Activated T-cell treated with anti-CD3 and anti-CD28 coated beads, Interleukin-2, amount 50 U/mL, for 72 hours (primary cell): ENCODE measurements at places on chromosomes 16 and 17. TPM values are rescaled to one million over a fixed set of nuclear protein-coding genes. Genes with fewer than 3 reads are reported as not detected.

DNA sequence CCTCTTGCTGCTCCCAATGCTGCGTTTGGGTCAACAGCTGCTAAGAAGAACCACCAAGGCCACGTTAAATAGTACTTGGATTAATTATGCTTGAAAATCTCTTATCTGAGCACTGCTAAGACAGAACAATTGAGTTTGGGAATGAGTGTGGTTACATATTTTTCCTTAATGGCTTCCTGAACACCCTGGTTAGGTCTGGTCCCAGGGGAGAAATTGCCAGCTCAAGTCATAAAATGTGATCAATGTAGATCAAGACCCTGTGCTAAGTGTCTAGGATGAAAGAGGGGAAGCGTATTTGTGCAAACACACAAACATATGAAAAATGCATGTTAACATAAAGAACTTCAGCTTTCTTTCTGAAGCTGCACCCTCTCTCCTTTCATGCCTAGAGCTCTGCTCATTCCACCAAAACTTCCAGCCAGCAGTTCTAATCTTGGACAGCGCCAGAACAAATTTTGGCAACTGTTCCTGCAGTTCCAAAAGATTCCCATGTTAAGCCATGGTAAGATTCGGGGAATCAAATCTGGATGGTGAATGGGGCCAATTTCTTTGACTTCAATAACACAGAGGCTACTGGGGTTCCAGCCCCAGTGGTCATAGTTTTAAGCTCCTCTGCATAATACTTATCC lies 72.0 kb downstream of the ZFHX3 start:
- no peak for DNase-seq
- H3K4me1 ChIP-seq: no peaks in the 10 kb centered on the region
- no peak overlapping the region for H3K4me3 ChIP-seq
- no peaks in the 10 kb centered on the region for H3K36me3 ChIP-seq
- H3K27me3 ChIP-seq: no peaks in the 10 kb centered on the region
- no peak overlapping the region for H3K27ac ChIP-seq

GRCh38 chr17:81401723-81402529 lies 6.7 kb downstream of the BAHCC1 start:
- peaks cover 57% of the 10 kb centered on the region for H3K27me3 ChIP-seq
- H3K4me1 ChIP-seq: peaks cover 10% of the 10 kb centered on the region
- no peak overlapping the region for H3K27ac ChIP-seq
- no peak overlapping the region for H3K4me3 ChIP-seq
- peak; percentile 34 for DNase-seq

GRCh38 chr16:83355570-83356218 lies 452.1 kb upstream of the HSBP1 start:
- H3K27ac ChIP-seq: no peak overlapping the region
- H3K4me3 ChIP-seq: no peak overlapping the region
- H3K27me3 ChIP-seq: no peaks in the 10 kb centered on the region

Gene DUS2
- total RNA-seq: 21.4 TPM

Gene LGALS9B
- total RNA-seq: not detected

GRCh38 chr16:66620429-66620795 lies 15.9 kb downstream of the CMTM3 start:
- H3K4me1 ChIP-seq: no peaks in the 10 kb centered on the region
- no peak overlapping the region for H3K27ac ChIP-seq
- H3K4me3 ChIP-seq: no peak overlapping the region
- H3K36me3 ChIP-seq: no peaks in the 10 kb centered on the region
- DNase-seq: no peak
